ENCODE measurements at places on chromosomes 2 and 18.

DNA sequence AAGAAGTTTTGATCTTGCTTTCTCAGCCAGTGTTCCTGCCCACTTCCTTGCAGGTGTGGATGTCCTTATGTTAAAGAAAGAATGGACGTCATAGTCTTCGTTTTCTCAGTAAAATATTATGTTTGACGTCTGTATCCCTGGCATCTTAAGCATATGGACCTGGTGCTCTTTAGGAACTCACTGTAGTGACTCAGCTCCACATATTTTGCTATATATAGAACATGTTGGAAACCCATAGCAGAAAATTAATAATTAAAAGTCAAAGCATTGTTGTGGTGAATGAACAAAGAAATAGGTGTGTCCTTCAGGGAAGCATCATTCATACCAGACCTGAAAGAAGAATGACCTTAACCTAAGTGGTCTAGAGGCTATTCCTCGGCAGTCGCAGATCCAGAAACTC lies 196.1 kb downstream of the MCFD2 start:
- peak; percentile 54 for DNase-seq

GRCh38 chr2:195664528-195664927 lies 7.5 kb downstream of the SLC39A10 start:
- no peak for DNase-seq

GRCh38 chr2:182503886-182504285 lies 77.0 kb upstream of the PDE1A start:
- peak; percentile 53 for DNase-seq

- no peak for DNase-seq
Measured at GRCh38 chr2:151052850-151053660, 208.6 kb downstream of the RBM43 start.

DNA sequence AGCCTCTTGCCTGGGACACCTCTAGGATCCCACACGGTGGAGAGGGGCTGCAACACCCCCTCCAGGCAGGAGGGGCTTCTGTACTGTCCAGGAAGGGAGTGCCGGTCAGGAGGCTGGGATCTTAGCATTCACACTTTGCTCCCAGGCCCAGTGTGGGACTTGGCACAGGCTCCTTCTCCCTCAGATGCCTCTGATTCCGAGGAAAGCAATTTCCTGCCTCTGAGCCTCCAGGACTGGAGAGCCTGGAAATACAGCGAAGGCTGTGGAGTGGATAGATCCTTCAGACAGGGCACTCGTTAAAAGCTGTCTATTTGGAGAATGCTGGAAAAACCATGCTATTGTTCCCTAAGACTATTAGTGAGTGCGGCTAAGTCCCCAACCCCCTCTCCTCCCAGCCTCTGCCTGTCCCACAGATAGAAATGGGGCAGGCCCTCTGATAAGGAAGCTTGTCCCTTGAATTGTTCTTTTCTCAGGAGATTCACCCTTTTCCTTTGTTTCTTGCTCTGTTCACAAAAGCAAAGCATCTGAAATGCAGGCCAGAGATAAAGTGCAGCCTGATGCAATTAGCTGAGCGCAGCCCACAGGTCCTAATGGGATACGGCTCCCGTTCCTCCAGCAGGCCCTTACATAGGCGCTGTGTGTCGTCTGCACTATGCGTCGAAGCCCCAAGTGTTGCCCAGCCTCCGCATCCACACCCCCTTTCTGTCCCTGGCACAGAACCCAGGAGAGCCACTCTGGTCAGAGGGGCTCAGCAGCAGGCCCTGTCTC lies 252.2 kb downstream of the KLHL29 start:
- peak; percentile 70 for DNase-seq

DNA sequence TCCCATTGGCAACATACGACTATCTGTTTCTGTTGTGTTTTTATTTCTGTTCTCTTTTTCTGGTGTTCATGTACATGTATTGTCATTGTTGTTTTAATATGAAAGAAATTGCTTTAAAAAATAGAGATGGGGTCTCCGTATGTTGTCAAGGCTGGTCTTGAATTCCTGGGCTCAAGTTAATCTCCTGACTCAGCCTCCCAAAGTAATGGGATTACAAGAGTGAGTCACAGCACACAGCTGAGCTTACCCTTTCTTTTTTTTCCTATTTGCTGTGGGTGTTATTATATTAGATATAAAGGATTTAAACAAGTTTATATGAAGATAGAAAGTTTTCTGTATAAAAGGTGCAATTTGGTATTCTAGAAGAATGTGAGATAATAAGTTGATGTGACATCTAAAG lies 554.6 kb downstream of the DSC3 start:
- no peak for DNase-seq

GRCh38 chr2:166675553-166675952 lies 181.5 kb upstream of the SCN7A start:
- DNase-seq, result no peak

GRCh38 chr2:137981112-137981656 lies 16.9 kb downstream of the HNMT start:
- no peak for DNase-seq

DNA sequence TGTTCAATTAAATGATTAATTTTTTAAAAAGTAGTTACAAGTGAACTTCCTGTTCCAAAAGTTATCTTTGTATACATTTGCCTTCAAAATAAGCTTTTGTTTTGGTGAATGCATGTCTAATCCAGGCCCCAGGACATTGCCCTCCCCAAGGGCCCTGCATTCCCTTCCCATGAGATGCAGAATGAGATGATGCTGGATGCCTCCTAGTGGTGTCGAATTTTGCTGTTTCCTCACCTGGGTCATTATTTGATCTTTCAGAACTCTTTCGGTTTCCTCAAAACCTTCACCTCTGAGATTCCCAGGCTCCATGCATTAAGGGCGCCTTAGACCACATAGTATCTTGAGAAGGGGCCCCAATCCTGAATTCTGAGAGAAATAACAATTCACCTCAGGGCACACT lies 728.8 kb downstream of the CNTNAP5 start:
- no peak for DNase-seq

GRCh38 chr2:183126635-183127034 lies 2.4 kb downstream of the NUP35 start:
- DNase-seq, result no peak

DNA sequence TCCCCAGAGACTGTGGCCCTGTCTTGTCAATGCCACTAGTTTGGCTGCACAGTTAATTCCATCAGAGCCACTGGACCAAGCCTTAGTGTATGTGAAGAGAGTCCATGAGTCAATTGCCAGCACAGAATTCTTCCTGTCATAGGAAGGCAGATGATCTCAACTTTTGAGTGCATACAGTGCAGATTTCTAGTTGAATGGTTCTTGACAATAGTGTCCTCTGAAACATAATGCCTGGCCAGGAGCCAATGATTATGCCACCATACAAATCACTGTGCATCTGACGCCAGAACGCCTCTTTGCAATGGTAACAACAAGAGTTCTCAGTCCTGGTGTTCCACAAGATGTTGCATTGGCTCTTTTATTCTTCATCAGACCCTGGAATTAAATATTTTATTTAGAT lies 7.1 kb downstream of the NEUROD1 start:
- DNase-seq, result no peak

DNA sequence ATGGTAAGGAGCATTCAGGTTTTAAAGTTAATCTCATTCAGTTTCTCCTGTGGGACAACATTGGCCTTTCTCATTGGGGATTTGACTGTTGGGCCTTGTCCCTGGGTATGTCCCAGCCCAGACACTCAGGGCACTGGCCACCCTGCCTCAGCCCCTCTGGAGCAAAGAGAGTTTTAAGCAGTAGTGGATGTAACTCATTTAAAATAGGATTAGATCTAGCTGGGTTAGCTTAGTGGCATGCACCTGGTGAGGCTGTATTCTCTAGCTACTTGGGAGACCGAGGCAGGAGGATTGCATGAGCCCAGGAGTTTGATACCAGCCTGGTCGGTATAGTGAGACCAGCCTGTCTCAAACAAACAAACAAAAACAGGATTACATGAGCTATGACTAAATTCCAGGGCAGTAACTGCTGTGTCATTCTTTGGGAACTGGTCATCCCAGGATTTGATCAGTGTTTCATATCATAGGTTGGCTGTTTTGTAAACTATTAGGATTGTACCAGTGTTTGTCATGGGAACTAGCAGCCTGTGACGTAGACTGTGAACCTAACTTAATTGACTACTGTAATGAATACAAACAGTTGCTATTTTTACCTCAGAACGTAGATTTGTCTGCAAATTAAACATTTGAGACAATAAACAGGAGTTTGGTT lies 12.5 kb downstream of the INPP4A start:
- peak; percentile 90 for DNase-seq

DNA sequence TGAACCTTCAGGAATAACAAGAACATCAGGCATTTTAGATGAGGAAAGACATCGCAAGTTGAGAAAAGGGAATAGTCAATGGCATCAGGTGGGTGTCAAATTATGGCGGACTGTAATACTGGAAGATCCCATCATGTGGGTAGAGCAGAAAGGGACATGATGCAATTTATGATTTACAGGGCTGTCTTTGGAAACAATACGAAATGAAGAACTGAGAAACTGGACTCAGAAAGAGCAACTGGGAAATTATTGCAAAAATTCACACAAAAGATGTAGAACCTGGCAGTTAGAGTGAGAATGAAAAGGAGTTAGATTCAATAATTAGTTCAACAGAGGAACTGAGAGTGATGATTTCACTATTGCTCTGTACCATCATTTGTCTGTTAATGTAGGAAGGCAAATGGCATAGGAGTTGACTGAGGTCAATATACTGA lies 1635.0 kb upstream of the ACVR2A start:
- no peak for DNase-seq

- no peak for DNase-seq
Measured at GRCh38 chr2:157540102-157540501, 88.6 kb downstream of the ACVR1C start.

Data from AG10803 (cell line).